ENCODE measurements at places on chromosomes 5 and 9.

- DNase-seq = no peak
These were observed 32.5 kb upstream of the ALDOB start for GRCh38 chr9:101468116-101468515.

- DNase-seq = no peak
These were observed 54.0 kb upstream of the GRIN3A start for GRCh38 chr9:101792475-101792874.

DNA sequence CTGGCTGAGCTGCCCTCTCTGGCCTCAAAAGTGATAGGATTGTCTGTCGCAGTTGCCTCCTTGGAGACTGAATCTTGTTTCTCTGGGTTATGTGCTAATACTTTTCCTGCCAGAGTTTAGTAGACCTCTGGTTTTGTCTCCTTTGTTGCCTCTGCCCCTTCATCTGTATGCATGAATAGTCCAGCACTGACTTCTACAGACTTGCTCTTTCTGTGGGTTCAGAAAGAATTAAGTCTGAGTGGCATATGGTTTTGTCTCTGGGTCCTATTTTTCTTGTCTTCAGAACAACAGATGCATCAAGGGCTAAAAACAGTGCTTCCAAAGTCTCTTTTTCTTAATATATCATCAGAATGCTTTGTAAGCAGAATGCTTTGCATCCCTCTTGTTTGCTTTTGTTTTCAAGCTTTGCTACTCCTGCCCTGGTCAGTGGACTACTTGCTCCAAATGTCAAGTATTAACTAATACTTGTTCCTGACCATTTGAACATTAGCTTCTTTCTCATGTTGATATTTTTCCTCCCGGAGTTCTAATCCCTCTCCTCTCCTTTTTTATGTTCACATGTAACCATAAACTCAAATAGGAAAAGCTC is 131.7 kb downstream of the UNC13B start:
- DNase-seq = no peak

DNA sequence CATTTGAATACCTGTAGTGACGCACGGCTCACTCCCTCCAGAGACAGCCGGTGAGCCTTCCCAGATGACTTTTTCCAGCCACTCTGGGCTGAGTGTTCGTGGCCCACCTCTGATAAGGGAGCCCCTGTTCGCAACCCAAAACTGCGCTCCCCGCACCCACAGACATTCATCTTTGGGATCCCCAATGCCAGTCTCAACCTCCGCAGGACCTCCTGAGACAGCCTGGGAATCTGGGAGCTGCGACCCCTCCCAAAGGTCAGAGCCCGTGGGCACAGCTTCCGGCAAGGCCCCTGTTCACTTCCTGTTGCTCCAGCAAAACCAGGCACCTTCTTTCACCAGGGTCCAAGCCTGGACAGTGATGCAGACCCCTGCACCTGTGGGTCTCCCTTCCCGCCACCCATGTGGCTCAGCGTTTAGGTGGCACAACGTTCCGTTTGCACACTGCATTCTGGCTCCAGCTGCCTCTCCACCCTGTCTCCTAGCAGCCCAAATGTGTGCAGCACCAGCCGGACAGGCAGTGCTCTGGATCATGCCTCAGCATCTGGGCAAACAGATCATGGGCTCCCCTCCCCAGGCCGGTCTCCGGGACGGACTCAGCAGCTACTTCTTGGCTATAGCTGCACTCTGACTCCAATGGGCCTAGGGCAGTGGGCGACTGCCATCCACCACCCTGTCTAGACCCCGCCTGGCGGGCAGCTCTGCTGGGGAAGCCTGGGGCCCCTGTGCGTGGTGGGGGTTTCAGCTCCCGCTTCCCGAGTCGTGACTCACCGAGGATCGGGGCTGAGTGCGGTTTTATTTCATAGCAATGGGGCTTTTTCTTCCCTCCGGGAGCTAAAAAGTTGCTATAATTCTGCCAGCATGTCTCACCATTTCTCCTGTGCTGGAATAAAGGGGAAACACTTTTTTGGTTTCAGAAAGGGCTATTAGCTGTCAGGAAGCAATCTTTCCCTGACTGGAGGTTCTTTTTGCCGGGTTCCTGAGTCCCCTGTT is 156.0 kb downstream of the OLFM1 start:
- no peak for DNase-seq

DNA sequence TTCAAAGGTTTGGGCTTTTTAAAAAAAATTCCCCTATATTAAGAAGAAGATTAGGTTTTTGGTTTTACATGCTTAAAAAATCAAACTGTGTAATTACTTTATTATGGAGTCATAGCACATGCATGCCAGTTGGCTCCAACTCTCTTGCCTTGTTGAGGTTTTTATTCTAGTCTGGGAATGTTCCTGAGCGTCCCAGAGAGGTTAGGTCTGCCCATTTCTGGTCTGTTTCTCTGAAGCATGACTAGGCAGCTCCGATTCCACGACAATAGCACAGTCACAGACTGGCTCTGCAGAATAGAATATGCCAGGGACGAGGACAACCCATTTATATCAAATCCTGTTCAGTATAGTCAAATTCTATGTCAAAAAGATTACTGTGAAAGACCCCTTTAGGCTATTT is 217.0 kb downstream of the PCSK5 start:
- DNase-seq = no peak

All from A549 (cell line).